ENCODE measurements at places on chromosomes 7 and 10.

DNA sequence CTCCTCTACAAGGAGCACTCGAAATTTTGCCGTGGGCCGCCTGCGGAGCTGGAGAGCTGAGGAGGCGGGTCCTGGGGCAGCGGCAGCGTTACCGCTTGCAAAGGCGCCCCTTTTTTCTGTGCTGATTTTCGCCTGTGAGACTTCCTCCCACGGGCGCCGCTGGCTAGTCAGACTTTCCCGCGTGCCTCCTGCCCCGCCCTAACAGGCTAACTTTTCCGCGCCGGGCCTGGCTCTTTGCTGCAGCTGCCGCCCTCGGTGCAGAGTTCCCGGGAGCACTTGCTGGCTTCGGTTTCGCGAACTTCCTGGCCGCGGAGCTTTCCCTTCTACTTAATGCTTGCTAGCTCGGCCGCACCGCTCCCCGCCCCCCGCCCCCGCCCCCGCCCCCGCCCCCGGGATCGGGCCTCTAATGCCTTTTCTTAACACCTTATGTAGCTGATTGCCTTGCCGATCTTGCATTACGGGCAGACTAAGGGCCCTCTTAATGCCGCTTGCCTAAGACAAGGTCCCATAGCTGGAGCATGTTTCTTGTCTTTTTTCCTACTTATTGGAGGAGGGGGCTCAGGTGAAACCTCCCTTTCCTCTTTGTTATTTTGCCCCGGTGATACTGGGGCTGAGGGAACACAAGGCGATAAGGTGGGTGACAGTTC lies 37.9 kb upstream of the RASGEF1A start:
- DNase-seq: peak; percentile 70

DNA sequence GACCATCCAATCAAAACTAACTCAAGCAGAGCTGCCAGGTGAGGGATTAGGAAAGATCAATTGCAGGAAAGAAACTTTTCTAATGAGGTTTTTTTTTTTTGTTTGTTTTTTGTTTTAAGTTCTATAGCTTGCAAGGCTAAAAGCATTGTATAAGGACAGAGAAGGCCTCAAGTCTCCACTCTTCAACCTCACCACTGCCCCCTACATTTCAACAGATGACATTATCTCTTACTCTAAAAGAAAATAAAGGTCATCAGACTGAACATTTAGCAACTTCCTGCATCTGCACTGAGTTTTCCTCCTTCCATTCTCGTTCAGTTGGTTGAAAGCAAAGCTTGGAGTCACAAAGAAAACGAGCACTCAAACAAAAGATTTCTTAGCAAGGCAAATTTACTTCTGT lies 45.2 kb upstream of the EXOC4 start:
- no peak for DNase-seq

GRCh38 chr10:72007246-72007892 lies 43.2 kb downstream of the CHST3 start:
- no peak for DNase-seq

- DNase-seq: no peak
Measured at GRCh38 chr10:110192552-110192951, 14.9 kb upstream of the MXI1 start.

DNA sequence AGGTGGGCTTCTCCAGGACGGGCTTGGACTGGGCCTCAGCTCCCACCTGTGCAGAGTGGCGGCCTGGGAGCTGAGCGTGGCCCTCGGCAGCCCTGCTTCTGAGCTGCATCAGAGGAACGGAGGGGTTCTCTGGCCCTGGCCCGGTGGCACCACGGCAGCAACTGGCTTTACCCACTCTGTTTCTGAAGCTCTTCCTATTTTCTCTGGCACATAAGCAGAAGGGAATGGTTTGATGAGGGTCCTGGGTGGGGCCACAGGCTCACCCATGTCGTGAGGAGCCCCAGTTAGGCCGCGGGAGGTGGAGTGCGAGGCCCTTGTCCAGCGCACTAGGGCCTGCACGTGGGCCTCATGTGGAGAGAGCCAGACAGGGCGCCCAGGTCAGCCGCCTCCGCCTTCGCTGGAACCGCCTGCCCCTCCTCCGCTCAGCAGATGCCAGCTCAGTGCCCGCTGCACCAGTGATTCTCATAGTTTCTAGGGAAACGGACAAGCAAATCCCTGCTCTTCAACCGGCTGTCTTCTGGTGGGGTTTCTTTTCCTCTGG lies 284.0 kb downstream of the CELF2 start:
- DNase-seq: no peak

- DNase-seq: no peak
Measured at GRCh38 chr10:86258499-86258898, 108.1 kb downstream of the GRID1 start.

DNA sequence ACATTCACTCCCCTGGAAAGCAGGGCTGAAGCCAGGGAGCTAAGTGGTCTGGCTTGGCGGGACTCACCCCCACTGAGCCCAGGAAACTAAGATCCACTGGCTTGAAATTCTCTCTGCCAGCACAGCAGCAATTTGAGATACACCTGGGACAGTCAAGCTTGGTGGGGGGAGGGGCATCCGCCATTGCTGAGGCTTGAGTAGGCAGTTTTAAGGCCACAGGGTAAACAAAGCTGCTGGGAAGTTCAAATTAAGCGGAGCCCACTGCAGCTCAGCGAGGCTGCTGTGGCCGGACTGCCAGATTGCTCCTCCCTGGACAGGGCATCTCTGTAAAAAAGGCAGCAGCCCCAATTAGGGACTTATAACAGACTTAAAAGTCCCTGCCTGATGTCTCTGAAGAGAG lies 108.2 kb upstream of the FAM13C start:
- no peak for DNase-seq

GRCh38 chr10:52768001-52768532 lies 4.5 kb downstream of the MBL2 start:
- no peak for DNase-seq

DNA sequence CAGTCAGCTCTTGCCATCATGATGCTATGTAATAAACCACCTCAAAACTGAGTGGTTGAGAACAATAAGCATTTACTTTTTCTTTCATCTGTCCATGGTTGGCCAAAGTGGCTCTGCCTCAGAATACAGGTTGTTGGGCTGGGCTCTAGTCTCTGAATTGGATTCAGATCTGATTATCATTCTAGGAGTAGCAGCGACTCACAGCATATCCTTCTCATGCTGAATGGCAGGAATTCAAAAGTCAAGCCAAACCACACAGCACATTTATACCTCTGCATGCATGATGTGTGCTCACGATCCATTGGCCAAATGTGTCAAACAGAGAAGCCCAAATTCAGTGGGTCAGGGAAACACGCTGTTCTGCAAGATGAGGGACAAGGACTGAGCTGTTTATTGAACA lies 13.6 kb upstream of the GALNT11 start:
- peak; percentile 30 for DNase-seq

- no peak for DNase-seq
Measured at GRCh38 chr10:51230887-51231585, 156.7 kb downstream of the PRKG1 start.

DNA sequence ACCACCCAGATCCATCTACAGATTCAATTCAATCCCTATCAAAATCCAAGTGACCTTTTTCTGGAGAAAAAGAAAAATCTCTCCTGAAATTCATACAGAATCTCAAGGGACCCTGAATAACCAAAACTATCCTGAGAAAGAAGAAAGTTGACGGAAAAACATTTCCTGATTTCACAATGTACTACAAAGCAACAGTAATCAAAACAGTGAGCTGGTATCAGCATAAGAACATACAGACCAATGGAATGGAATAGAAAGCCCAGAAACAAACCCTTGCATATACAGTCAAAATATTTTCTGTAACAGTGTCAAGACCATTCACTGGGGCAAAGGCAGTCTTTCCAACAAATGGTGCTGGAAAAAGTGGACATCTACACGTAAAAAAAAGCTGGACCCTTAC lies 89.9 kb downstream of the JMJD1C start:
- DNase-seq: no peak

- DNase-seq: no peak
Measured at GRCh38 chr7:87984088-87984487, 50.0 kb downstream of the ADAM22 start.

All from T47D (cell line).